A549 treated with GW870086 at 1 μM for 4 hours (cell line): ENCODE measurements at places on chromosomes 11 and 22. TPM values are rescaled to one million over a fixed set of nuclear protein-coding genes. Genes with fewer than 3 reads are reported as not detected.

The OR52N4 gene
- total RNA-seq, result not detected in 5 replicates

The MACROD1 gene
- total RNA-seq, result 8.8 to 15.6 TPM (median 13.6 TPM) in 5 replicates

The OR51S1 gene
- total RNA-seq, result not detected in 5 replicates

The CSNK2A3 gene
- total RNA-seq, result 1.7 to 2.3 TPM (median 1.8 TPM) in 5 replicates

The GAS2 gene
- total RNA-seq, result 0.27 to 0.98 TPM (median 0.58 TPM) in 5 replicates

The OR2AG1 gene
- total RNA-seq, result not detected in 5 replicates

The LINC01488 gene
- total RNA-seq, result not detected in 5 replicates

The NELL1 gene
- not detected in 5 replicates for total RNA-seq

The RFPL2 gene
- total RNA-seq, result 0.11 to 0.49 TPM (median 0.19 TPM) in 4 of 5 replicates, not detected in the other

The JAML gene
- total RNA-seq, result not detected in 5 replicates

The EIF3D gene
- total RNA-seq, result 150 to 203 TPM (median 154 TPM) in 5 replicates

The MPZL2 gene
- total RNA-seq, result 0.07 to 0.09 TPM in 2 of 5 replicates, not detected in the others

The DMC1 gene
- 2.3 to 6.8 TPM (median 3.6 TPM) in 5 replicates for total RNA-seq

The GLB1L2 gene
- total RNA-seq, result 1.4 to 2.3 TPM (median 2.0 TPM) in 5 replicates

The GSTT2B gene
- 0.26 to 0.54 TPM (median 0.37 TPM) in 4 of 5 replicates, not detected in the other for total RNA-seq

The TMEM138 gene
- 83.9 to 99.4 TPM (median 94.0 TPM) in 5 replicates for total RNA-seq

The UBQLNL gene
- not detected in 5 replicates for total RNA-seq

The SCGB1D2 gene
- total RNA-seq, result not detected in 5 replicates

The PRR33 gene
- total RNA-seq, result not detected in 5 replicates

The ISX gene
- not detected in 5 replicates for total RNA-seq

The DAGLA gene
- total RNA-seq, result 5.1 to 8.2 TPM (median 7.1 TPM) in 5 replicates

The SHANK2 gene
- 6.3 to 10.5 TPM (median 8.3 TPM) in 5 replicates for total RNA-seq

The RGL4 gene
- total RNA-seq, result not detected in 5 replicates

The NFRKB gene
- total RNA-seq, result 10.2 to 14.1 TPM (median 13.1 TPM) in 5 replicates

The GP1BB gene
- total RNA-seq, result 0.45 to 1.9 TPM (median 1.5 TPM) in 5 replicates

The PDE2A gene
- total RNA-seq, result 1.2 to 2.3 TPM (median 1.9 TPM) in 5 replicates

The TMEM41B gene
- total RNA-seq, result 20.1 to 27.6 TPM (median 25.1 TPM) in 5 replicates

The USP28 gene
- 11.0 to 16.3 TPM (median 15.6 TPM) in 5 replicates for total RNA-seq

The CDC42BPG gene
- 1.1 to 1.8 TPM (median 1.6 TPM) in 5 replicates for total RNA-seq

The POU2F3 gene
- not detected in 5 replicates for total RNA-seq

The OR8G1 gene
- total RNA-seq, result not detected in 5 replicates

The HTR3A gene
- not detected in 5 replicates for total RNA-seq

The MS4A12 gene
- not detected in 5 replicates for total RNA-seq
